ENCODE measurements at places on chromosomes 7 and 10.

GRCh38 chr7:158296798-158297104 lies 290.9 kb downstream of the PTPRN2 start:
- no peak for DNase-seq

- DNase-seq = no peak
Observed at GRCh38 chr10:126181626-126182025, 206.7 kb downstream of the ADAM12 start.

DNA sequence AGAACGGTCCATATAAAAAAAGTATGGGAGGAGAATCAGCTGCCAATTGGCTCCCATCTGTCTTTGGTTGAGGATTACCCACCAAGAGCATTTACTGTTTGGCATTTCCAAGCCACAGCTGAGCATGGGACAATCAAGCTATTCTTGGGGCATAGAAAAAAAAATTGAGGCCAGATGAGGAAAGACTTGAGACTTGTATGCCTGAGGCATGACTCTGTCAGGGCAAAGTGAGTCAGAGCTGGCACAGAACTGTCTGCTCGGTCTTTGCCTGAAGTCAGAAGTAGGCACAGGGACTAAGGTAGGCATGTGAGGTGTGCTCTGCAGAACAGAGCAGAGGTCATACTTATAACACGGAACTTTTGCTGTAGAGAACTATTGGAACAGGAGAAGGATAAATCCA lies 126.5 kb upstream of the CHRM2 start:
- no peak for DNase-seq

GRCh38 chr7:111038185-111038584 lies 52.7 kb upstream of the LRRN3 start:
- no peak for DNase-seq

DNA sequence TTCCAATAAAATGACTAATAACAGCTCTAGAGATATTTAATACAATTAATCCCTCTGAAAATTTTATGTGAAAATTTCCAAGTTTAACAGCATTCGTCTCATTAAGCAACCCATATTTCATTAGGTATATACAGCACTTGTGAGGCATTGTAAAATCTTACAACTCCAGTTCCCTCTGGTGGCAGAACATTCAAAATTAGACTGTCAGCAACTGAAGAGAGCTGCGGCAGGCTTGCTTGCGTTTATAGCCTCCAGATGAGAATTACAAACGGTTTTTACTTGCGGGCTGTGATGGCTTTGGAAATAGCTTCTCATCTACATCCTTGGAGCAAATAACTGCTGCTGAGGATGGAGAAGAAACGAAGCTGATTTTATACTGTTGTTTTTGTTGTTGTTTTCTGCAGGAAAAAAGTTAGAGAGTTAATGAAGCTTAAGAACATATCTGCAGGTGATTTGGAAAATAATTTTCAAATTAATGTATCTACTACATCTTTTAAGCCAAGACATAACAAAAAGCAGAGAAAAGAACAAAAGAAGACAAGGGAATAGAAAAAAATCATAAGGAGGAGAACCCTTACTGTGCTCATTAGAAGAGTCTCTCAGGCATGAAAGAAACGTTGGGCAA lies 171.3 kb downstream of the MAGI2 start:
- no peak for DNase-seq

GRCh38 chr10:114714281-114714741 lies 56.2 kb upstream of the ABLIM1 start:
- no peak for DNase-seq

GRCh38 chr7:46786221-46786954 lies 795.5 kb downstream of the TNS3 start:
- no peak for DNase-seq

DNA sequence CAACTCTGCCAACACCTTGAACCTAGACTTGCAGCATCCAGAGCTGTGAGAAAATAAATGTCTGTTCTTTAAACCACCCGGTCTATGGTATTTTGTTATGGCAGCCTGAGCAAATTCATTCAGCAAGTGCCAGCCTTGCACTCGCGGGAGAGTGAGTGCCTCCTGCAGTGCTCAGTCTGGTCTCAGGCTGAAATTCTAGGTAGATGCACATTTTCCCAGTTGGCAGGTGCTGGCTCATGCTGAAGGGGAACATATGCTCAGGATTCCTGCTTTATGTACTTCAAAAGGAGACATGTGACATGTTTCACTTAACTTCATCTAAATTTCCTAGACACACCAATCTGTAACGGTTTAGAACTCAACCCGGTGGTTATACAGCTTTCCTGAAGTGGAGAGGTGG lies 170.8 kb downstream of the MGMT start:
- no peak for DNase-seq

- DNase-seq = no peak
Observed at GRCh38 chr10:5323446-5323845, 41.3 kb upstream of the UCN3 start.

DNA sequence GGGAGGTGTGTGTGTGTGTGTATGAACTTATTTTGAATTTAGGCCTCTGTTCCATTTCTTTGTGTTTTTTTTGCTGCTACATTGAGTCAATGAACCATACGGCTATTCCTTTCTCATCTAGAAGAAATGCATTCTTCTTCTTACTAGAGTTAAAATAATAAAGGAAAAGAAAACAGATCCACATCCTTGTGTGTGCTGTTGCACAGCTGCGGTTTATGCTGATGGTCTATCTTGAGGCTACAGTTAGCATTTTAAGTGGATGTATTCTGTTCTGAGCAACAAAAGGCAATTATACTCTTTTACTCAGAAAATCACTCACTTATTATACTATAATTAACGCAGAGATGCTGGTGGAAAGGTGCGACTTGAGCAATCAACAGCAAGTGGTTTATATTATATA lies 615.0 kb upstream of the MBL2 start:
- DNase-seq = no peak

- DNase-seq = no peak
Observed at GRCh38 chr10:865924-866576, 65.5 kb downstream of the LARP4B start.

DNA sequence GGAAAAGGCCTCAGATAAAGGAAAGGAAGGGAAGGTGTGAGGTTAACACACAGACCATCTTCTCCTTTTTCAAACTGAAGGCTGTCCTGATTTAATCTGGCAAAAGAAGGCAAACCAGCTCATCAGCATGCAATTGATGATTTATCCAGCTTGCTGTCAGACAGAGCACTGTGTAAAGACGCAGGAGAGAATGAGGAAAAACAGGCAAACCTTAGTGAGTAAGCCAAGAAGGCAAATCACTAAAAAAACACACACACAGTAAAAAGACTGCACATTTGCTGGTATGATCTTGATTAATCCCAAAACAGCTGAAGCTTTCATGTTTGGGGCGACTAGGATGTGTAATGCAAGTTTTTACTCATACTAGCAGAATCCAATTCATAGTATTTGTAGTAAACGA lies 65.8 kb upstream of the SKAP2 start:
- DNase-seq = no peak

- no peak for DNase-seq
Observed at GRCh38 chr7:147474862-147475261, 1115.7 kb upstream of the C7orf33 start.

DNA sequence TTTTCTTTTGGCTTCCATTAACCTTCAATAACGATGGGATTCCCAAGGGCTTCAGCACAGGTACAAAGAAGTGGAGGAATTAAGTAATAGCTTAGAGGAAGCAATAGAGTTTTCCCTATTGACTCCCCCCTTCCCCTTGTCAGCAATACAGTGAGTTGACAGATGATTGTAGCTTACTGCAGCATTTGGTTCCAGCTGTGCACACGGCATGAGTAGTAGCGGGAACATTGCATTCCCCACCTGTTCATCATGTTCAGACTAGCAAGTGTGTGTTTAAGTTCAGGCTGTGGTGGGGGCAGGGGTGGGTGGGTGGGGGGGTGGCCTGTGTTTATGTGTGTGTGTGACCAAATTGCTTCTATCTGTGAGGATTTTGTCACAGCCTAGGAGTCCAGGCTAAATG lies 4.6 kb upstream of the ADRA2A start:
- DNase-seq = no peak

DNA sequence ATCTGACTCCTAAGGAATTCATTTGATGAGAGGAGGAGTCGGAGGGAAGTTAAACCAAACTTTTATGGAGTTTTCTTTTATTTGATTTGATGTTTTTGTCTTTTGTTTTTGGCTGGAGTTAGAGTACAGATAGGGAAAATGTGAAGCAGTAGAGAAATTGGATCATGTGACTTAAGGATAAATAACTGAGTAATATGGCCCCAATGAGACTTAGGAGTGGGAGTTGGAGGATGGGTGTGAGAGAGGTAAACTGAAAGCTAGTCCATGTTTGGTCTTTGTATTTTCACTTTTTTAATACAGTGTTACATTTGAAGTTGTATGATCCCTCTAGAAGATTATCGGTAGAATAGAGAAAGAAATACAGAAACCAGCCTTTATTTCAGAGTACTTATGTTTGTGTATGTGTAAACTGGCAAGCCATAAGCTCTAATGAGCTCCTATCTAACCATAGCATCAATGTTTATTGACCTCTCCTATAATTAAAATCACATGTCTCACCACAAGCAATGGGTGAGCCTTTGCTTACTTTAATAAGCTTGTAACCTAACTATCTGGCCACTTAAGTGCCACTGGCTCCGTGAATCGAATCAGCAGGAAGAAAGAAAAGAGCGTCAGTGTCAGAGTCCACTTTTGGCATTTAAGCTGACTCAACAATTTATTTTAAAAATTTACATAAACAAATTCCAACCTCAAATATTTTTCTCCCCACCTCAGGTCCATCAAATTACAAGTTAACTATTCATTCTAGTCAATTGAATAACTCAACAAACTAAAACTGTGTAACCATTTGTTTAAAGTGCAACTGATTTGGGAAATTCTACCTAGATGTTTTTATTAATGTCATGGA lies 113.8 kb downstream of the EPDR1 start:
- no peak for DNase-seq

GRCh38 chr10:115871855-115872254 lies 401.2 kb downstream of the GFRA1 start:
- DNase-seq = no peak

GRCh38 chr7:116399819-116400218 lies 99.7 kb upstream of the CAV2 start:
- no peak for DNase-seq

GRCh38 chr7:2516194-2516555 lies 3.4 kb upstream of the LFNG start:
- DNase-seq = no peak

GRCh38 chr10:52514481-52514880 lies 200.4 kb downstream of the DKK1 start:
- DNase-seq = no peak

DNA sequence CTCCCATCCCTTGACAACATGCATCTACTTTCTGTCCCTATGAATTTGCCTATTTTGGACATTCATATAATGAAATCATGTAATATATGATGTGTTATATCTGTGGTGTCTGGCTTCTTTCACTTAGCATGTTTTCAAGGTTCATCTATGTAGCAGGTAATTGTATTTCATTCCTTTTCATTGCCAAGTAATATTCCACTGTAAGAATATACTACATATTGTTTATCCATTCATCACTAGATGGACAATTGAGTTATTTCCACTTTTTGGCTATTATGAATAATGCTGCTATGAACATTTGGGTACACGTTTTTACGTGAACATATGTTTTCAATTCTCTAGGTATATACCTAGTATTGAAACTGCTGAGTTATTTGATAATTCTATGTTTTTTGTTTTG lies 238.2 kb downstream of the PTEN start:
- DNase-seq = no peak

GRCh38 chr10:86217371-86218080 lies 149.1 kb downstream of the GRID1 start:
- no peak for DNase-seq

DNA sequence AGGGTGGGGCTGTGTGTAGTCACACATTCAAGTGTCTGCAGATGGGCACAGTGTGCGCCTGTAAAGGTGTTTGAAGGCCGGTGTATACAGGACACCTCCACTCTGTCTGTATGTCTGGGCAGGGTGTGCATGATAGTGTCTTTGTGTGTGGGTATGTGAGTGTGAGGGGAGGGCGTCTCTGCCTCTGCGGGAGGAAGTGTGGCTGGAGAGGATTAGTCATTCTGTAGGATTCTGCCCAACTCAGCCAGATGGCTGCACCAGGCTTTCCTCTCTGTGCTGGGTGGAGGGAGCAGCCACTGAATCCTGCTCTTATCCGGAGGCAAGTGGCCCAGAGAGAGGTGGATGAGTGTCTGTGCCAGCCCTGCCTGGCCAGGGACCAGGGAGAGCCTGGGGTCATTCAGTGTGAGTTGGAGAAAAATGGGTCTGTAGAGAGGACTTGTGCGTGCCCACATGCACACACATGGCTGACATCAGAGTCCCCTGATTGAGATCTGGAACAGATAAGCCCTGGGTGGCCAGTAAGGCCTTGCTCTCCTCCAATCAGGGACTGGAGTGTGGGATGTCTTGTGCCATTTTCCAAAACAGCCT lies 1.7 kb downstream of the SFXN3 start:
- DNase-seq = no peak

- no peak for DNase-seq
Observed at GRCh38 chr7:70188901-70189650, 590.8 kb downstream of the AUTS2 start.

- DNase-seq = no peak
Observed at GRCh38 chr7:45173596-45174327, 16.2 kb downstream of the RAMP3 start.

DNA sequence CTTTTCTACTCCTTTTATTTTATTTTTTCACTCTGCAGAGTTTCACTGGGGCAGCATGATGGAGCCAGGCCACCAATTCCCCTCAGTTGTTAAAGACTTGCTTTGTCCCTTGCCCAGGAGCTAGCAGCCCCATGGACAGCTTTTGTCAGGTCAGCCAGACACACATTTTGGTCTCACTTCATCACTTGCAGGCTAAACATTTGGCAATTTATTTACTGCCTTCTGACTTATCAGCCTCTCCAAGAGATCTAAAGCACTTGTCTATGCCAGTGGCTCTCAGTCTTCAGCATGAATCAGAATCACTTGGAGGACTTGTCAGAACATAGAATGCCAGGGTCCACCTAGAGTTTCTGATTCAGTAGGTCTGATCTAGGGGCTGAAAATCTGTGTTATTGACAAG lies 66.4 kb upstream of the GDF10 start:
- no peak for DNase-seq

GRCh38 chr10:51233337-51234100 lies 159.2 kb downstream of the PRKG1 start:
- no peak for DNase-seq

GRCh38 chr7:25870574-25870973 lies 281.4 kb upstream of the NFE2L3 start:
- no peak for DNase-seq

DNA sequence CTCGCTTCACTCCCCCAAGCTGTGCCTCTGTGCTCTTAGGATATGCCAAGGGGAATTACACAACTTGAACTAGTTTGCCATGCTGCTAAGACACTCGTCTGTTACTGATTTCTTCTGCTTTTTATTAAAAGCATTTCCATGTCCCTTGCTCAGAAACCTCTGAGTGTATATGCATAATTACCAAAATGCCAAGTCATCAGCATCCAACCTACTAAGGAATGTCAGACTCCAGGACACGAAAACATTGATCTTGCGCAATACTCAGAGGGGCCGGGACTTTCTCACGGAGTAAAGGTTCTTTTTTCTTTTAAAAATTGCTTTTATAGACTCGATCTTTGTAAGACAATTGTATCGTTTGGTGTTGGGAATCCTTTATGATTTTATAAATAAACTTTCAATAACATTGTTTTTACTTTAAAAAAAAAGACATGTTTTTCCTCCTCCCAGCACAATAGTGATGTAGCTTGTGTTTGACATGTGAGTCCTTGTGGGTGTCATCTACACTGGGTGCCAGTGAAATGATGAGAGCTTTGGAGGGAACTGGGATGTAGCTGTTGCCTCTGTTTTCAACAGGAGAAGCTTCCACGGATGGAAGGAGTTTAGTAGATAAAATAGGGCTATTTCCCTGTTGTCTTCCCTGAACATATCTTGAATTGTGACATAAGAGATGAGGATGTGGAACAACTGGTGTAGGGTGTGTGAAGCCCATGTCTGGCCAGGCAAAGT lies 43.6 kb downstream of the CNNM1 start:
- DNase-seq = no peak

Data from caudate nucleus (tissue), 63 donors.